AG04449 (cell line): ENCODE measurements at places on chromosomes 7 and 10.
A peak's percentile ranks its signal among the peaks of the same experiment; 100 is the strongest.

DNA sequence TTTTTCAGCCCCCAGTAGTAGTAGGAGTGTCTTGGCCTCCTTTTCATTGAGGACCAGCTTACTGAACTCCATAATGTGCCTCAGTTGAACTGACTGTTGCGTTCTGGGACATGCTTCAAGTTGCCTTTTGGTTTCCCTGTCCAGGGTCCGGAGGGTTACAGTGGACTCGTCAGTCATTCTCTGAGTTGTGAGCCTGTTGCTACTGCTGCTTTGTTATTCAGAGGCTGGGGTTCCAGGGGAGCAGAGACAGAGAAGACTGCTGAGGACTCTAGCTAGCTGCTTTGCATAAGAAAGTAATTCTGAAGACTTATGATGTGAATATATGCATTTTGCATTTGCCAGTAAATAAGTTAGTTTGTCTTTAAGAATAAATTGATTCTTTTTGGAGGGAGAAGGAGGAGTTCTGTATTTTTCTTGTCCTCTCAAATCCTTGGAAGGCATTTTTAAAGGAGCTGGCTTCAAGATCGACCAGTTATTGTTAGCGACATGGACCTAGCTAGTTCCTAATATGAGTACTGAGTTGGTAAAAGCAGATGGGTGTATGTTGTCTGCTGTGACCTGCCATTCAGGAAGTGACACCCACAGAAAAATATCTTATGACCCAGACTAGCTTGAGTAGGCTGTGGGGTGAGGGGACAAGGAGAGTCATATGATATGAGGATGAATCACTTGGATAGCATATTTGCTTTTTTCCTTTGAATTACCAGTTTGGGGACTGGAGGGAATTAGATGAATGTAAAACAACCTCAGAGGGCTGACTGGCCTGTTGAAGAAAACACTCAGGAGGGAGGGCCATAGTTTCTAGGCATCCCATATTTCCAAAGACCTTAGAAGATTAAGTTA lies 8.3 kb downstream of the PI4K2A start:
- DNase-seq: peak; percentile 88

DNA sequence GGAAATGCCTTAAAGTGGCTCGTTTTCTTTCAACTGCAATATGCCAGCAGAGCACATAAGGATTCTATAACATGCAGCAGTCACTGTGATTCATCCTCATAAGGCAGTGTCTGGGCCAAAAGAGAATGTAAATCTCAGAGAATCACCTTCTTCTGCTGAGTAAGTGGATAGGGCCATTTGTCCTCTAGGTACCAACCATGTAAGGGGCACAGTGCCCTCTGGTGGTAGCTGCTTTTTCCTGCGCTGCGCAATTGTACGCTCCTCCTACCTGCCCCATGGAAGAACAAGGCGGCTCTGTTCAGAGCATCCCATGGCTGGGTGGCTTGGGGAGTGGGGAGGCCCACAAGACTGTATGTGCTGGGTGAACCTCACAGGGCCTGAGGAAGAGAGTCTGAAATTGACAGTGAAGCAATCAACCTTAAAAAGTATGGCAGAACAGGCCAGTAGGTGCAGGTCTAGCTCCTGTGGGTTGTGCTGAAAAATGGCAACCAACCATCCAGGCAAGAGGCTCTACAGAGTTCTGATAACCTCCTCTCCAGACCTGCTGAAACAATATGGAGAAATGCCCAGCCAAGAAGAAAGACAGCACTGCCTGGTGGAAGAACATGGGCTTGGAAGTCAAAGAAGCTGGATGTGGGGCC lies 78.6 kb upstream of the C10orf90 start:
- peak; percentile 41 for DNase-seq

- no peak for DNase-seq
Observed at GRCh38 chr10:112848868-112849430, 101.1 kb upstream of the TCF7L2 start.

DNA sequence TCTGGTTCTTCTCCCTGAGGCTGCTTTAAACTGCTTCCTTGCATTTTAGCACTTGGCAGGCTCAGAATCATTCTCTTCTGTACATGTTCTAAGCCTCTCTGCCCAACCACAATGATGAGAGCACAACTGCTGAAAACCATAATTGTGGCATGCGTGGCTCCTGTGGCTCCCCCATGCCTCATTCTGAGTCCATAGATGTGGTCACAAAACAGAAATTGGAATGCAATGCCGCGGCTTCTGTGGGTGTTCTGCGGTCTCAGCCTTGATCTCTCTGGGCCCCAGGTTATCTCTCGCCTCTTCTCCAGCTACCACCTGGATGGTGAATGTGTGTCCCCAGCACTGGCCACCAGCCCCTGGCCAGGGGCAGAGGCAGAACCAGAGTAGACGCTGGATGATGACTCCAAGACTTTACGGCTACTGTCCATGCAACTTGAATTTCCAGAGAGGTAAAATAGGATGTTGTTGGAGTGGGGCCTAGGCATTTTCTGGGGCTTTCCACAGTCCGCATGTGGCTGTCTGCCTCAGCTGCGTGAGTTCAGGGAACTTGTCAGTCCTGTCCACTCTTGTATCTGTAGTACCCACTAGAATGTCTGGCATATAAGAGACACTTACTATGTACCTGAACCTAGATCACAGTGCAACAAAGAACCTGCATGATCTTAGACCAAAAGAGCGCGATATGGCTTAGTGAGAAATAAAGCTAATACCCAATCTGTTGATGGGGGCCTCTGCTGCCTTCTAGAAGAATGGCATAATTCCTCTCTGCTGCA lies 52.4 kb upstream of the ADRB1 start:
- no peak for DNase-seq

- no peak for DNase-seq
Observed at GRCh38 chr7:104900525-104901239, 113.3 kb upstream of the KMT2E start.

DNA sequence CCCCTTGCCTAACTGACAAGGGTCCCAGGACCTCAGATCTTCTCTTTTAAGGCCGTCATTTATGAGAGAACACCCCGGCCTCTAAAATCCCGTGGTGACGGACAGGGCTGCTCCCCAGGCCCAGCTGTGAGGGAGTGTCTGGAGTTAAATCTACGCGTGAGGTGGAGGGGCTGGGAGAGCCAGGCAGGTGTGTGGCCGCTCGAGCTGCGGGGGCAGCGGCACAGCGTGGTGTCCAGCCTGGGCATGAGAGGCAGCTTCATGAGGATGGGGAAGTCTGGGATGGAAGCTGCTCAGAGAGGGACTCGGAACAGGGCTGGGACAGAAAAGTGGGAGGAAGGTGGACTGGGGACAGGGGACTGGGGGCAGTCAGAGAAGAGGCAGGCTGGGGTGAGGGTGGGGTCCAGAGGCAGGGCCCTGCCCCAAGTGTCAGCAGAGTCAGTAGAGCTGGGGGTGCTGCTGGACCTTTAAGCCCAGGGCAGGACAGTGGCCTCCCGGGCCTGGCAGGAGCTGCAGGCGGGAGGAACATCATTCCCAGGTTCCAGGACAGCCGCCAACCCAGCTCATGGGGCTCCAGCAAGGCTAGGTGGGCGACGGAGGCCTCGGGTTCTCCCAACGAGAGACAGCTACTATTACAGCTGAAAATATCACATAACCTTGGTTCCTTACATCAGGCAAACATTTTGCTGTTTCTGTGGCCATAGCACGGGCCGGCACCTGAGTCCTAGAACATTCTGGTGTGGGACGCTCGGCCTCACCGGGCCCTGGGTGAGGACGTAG lies 55.2 kb downstream of the JAKMIP3 start:
- no peak for DNase-seq

- no peak for DNase-seq
Observed at GRCh38 chr7:133429371-133429770, 176.5 kb downstream of the EXOC4 start.

GRCh38 chr10:13728898-13729535 lies 142.3 kb downstream of the PRPF18 start:
- no peak for DNase-seq

- DNase-seq: peak; percentile 74
Observed at GRCh38 chr7:28408960-28409715, 3.2 kb upstream of the CREB5 start.
